ENCODE measurements at places on chromosomes 5 and 9. TPM values are rescaled to one million over a fixed set of nuclear protein-coding genes. Genes with fewer than 3 reads are reported as not detected.

The IL3 gene
- not detected for total RNA-seq

The DMAC1 gene
- 8.7 TPM for total RNA-seq

The COL27A1 gene
- 5.8 TPM for total RNA-seq

The TMEM8B gene
- 2.0 TPM for total RNA-seq

The PLPP1 gene
- total RNA-seq = 437 TPM

The SPINK13 gene
- total RNA-seq = not detected

Measured in cardiac atrium fibroblast (primary cell).